ENCODE measurements at places on chromosomes 1 and 21.

DNA sequence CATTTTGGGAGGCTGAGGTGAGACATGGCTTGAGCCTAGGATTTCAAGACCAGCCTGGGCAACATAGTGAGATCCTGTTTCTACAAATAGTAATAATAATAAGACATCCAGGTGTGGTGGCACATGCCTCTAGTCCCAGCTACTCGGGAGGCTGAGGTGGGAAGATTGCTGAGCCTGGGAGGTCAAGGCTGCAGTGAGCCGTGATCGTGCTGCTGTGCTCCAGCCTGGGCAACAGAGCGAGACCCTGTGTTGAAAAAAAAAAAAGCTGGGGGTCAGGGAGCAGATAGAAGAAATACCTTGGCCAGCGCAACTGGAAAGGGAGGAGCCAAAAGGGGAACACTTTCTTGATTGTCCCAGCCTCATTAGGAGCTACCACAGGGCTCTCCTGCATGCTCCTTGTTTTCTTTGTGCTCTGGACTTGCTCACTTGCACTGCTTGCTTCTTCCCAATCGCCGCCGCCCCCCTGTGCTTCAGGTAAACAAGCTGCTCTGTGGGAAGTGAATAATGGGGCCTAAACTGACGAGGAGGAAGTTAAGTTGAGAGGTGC lies 31.1 kb downstream of the PBX1 start:
- DNase-seq: no peak

DNA sequence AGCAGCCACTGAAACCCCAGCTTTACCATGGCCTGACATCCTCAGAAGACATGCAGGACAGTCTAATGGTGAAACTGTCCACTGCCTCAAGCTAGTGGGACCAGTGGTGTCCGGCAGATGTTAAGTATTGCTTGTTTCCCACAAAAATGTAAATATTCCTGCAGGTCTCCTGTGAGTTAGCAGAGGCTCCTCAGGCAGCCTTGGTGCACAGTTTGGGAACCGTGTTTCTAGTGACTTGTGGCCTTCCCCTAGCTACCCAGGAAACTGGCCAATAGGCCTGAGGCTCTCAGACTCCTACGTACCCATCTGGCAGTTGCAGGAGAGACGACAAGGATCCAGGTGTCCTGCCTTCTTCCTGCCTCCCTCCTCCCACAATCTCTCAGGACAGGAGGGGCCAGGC lies 142.4 kb downstream of the CAMTA1 start:
- no peak for DNase-seq

- no peak for DNase-seq
Measured at GRCh38 chr1:243364866-243365265, 109.0 kb downstream of the SDCCAG8 start.

GRCh38 chr1:218364028-218364710 lies 19.0 kb downstream of the TGFB2 start:
- DNase-seq: no peak

- peak; percentile 54 for DNase-seq
Measured at GRCh38 chr21:37153935-37154350, 80.9 kb downstream of the TTC3 start.

DNA sequence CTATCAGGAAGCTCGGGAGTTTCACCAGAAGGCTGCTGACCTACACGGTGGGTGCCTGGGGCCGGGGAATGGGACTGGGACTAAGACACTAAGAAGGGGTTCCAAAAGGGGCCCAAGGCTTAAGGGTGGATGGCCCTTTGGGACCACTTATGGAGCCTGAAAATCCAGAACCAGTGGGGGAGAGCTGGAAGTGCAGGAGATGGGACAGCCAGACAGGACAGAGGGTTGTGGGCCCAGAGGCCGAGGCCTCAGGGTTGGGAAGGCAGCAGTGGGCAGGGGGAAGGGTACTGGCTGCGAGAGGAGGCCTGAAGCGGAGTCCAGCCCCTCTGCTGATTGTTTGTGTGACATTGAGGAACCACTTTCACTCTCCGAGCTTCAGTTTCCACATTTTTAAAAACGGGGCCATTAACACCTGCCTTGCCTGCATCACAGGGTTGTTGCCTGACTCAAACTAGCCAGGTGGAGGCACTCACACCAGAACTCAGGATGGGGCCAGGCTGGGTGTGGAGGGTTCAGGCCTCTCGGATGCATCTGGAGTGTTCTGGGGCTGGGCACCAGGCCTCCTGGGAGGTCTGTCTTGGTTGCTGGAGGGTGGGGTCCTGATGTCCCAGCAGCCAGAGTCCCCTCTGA lies 3.0 kb downstream of the TTC24 start:
- DNase-seq: no peak

Data from fibroblast of skin of right quadriceps (primary cell).